WTC11 (cell line): ENCODE measurements at places on chromosomes 2 and 18. TPM values are rescaled to one million over a fixed set of nuclear protein-coding genes. Genes with fewer than 3 reads are reported as not detected.
A peak's percentile ranks its signal among the peaks of the same experiment; 100 is the strongest.

DNA sequence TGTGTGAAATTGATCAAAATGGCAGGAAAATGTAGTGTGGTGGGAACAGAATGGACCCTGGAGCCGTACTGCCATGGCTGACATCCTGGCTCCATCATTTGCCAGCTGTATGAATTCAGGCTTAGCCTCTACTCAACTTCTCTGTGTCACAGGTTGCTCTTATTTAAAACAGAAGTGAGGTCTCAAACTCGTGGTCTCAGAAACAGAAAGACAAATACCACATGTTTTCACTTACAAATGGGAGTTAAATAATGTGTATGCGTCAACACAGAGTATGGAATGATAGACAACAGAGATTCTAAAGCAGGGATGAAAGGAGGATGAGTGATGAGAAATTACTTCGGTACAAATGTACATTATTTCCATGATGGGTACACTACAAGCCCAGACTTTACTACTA lies 227.4 kb downstream of the DCC start:
- DNase-seq, result no peak

GRCh38 chr2:11698009-11698922 lies 28.3 kb upstream of the NTSR2 start:
- no peak for DNase-seq

SCYGR3 gene
- total RNA-seq, result not detected in 3 replicates

DNA sequence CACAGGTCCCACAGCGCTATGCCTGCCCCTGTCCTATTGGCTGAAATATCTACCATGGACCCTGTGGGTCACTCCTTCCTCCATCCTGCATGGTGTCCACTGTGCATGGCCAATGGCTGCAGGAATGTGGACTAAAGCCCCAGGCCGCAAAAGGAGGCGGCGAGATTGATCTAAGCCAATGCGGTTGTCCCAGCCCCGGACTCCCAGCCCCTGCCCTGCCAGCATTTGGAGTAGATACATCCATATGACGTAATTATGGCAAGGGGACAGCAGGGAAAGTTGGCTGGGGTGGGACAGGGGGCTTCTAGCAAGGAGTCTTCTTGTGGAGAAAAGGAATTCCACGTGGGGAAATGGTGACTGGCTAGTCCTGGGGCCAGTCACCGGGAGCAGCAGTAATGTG lies 11.4 kb upstream of the ZNF516 start:
- DNase-seq, result no peak

NT5DC4 gene
- total RNA-seq, result not detected in 3 replicates

DNA sequence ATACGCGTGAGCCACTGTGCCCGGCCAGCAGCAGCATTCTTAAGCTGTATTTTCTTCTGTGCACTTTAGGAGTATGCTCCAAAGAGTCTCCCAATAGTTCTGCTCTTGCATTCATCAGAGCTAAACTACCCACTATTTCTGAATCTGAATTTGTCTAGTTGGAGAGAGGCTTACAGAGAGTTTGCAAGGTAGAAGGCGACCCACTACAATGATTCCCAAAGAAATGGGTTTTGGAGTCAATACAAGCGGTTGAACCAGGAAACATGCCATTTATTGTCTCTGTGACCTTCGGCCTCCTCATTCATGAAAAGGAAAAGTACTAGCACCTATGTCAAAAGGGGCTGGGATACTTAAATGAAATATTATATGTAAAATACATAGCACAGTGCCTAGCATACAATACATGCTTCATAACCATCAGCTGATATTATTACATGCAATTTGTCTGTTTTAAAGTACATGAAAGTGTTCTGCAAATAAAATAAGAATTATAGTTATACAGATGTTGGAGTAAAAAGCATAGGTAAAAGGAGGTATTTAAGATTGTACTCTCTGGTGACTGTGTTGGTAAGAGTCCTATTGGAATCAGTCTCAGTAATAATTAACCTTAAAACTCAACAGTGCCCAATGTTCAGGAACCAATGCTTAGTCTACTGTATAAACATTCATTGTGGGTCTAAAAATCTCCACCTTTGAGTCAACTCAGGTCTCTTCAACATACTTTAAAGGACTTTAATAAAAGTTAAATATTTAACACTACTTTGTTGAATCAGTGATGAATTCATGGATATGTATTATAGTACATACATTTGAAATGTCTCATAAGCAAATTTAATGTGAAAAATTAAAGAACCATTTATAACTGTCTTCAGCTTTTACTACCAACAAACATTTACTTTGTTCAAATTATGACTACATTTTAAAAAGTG lies 89.8 kb upstream of the GRB14 start:
- no peak for DNase-seq

- DNase-seq, result no peak
Measured at GRCh38 chr2:230665263-230665691, 47.4 kb upstream of the CAB39 start.

DNA sequence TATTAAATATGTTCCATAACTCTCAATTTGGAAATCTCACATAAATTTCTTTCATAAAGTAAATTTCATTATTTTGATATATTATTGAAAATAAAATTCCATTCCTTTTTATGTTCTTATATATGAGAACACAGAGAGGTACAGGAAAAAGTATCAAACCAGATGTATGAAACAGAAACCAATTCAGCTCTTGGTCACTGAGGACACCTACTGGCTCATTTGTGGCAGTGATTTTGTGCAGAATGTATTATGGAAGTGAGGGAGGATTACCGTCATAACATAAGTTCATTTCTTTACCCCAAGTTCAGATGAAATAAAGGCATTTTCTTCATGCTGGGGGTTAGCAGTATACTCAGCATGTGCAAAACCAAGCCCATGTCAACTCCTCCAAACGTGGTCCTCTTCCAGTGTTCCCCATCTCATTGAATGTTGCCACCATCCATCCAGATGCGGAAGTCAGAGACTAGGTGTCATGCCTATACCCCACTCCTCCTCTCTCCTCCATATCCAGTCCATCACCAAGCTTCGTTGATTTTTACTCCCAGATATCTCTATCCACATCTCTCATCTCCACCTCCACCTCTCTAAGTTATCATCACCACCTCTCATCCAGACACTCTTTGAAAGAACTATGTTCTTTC lies 41.7 kb upstream of the MALL start:
- DNase-seq, result no peak

- no peak for DNase-seq
Measured at GRCh38 chr2:118554616-118555015, 292.8 kb downstream of the EN1 start.

DNA sequence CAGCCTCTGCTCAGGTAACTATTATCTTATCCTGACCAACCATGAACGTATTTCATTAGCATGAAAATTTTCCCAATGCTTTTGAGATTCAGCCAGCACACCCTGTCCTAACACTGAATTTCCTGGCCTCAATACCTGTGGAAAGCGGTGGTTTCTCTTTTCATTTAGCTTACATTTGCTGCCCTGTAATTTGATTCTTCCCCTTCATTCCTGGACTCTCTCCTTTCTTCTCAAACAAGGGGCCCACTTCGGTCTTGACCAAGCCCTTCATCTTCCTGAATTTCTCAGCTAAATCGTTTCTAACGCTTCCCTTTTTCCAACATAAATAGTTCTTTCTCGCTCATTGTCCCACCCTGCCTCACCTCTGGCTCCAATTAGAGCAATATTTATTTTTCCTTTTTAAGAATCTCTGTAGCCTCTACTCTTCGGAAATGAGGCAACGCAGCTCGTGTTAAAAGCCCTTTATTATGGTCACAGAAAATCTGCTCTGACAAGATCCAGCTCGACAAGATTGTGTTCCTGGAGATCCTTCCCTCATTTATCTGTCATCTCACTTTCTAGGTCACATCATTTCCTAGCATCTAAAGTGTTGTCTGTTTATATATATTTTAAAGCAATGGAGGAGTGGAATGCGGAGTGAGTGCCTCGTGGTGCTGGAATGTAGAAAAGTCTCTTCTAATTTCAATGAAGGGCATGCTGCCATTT lies 49.5 kb upstream of the BCL11A start:
- no peak for DNase-seq

CAVIN2 gene
- total RNA-seq, result 0.14 to 0.28 TPM (median 0.27 TPM) in 3 replicates

DNA sequence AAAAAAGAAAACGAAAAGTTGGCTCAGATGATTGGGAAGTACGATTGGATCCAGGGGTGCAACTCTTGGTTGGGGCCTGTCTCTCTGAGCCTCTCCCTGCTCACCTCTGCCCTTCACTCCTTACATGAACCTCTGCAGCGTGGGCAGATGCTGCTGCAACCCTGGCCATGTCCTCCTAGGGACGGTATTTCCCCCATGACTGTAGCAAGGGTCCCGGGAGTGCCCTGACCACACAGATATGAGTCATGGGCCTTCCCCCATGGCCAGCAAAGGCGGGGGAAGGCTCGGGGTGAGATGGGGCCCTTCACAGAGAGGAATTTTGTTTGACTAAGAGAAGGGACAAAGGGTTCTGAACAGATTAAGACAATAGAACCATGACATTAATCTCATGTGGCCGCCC lies 129.0 kb downstream of the NCK2 start:
- no peak for DNase-seq

DNA sequence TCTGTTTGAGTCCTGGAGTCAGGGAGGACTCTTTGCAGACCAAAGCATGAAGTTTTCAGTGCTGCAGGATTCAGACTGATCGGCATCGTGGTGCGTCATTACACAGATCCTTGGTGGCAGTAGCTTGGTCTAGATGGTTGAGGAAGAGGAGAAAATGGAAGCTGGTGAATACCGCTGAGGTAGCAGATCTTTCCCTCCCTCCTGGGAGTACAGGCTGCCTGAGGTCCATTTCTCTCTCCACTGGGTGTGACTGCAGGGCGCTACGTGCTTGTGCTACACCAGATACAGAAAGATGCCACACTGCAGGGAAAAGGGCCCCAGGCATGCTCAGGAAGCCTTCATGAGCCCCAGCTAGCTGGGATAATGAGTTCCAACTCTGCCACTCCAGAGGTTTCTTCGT lies 3.3 kb upstream of the CNDP1 start:
- no peak for DNase-seq

- DNase-seq, result no peak
Measured at GRCh38 chr2:63842149-63843061, 709 bp downstream of the UGP2 start.

EFHD1 gene
- total RNA-seq, result 5.4 to 6.8 TPM (median 6.1 TPM) in 3 replicates

- no peak for DNase-seq
Measured at GRCh38 chr18:11309172-11309571, 159.8 kb upstream of the PIEZO2 start.

IL18R1 gene
- 0.25 to 0.46 TPM in 2 of 3 replicates, not detected in the other for total RNA-seq

DNA sequence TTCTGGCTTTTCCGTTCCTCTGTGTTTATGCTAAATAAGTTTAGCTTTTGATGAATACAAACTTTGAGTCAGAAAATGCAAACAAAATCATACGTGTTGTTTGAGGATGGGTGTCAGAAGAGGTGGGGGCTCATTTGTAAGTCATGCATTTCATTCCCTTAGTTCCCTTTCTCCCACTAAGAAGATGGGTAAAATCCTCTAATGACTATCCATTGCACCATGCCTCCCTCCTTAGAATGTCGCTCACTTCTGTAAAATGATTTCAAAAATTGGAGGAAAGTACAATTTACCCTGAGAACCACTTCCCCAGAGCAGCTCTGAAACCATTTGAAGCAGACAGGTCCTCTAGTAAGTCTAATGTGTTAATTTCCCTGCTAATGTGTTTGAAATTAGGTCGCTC lies 629.6 kb upstream of the VRK2 start:
- DNase-seq, result no peak

GRCh38 chr2:62705859-62706720 lies 577 bp downstream of the EHBP1 start:
- DNase-seq, result peak; percentile 73

- DNase-seq, result no peak
Measured at GRCh38 chr2:153786016-153786415, 85.7 kb upstream of the GALNT13 start.

GRCh38 chr2:47160211-47160610 lies 5.1 kb upstream of the STPG4 start:
- DNase-seq, result no peak

WDR54 gene
- total RNA-seq, result 55.2 to 95.7 TPM (median 89.3 TPM) in 3 replicates

GRCh38 chr2:26691161-26691560 lies 1.4 kb upstream of the KCNK3 start:
- DNase-seq, result no peak

DNA sequence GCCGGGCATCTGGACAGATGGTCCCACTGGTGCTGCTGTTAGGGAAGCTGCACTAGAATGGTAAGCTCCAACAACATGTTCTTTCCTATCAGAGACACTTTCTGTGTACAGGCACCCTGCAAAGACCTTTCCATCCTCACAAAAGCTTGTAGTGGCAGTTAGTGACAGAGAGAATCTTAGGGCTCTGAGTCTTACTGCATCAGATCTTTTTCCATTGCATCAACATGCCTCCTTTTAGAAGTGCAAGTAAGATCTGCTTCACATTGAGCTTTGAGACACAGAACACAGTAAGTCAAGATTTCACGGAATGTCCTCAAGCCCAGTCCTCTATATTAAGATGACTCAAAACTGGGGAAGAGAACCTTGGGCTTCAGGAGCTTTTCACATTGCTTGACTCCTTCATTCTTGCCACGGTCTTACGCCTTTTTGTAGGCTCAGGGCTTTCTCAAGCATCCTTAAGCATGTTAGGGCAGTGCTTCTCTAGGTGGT lies 52.6 kb downstream of the ARL4C start:
- no peak for DNase-seq

GRCh38 chr2:2739231-2739795 lies 408.2 kb upstream of the MYT1L start:
- DNase-seq, result no peak

GRCh38 chr2:118014492-118014824 lies 588 bp upstream of the CCDC93 start:
- no peak for DNase-seq

- DNase-seq, result no peak
Measured at GRCh38 chr2:58702302-58702885, 461.3 kb upstream of the FANCL start.

DNA sequence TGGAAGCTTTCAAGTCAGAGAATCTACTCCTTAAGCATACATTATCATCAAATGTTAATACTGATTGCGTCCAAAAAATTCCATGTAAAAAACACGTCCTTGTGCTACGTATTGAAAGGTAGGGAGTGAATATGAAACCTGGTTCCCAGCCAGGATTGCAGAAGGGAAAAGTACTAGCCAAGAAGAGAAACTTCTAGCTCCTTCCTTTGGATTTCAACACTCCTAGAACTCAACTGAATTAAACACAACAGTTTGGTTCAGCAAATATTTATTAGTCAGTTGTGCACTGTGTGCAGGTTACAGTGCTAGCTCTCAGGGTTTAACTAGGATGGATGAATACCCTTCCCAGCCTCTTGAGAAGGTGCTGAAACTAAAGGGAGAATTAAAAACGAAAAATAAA lies 33.9 kb upstream of the FHL2 start:
- no peak for DNase-seq

DNA sequence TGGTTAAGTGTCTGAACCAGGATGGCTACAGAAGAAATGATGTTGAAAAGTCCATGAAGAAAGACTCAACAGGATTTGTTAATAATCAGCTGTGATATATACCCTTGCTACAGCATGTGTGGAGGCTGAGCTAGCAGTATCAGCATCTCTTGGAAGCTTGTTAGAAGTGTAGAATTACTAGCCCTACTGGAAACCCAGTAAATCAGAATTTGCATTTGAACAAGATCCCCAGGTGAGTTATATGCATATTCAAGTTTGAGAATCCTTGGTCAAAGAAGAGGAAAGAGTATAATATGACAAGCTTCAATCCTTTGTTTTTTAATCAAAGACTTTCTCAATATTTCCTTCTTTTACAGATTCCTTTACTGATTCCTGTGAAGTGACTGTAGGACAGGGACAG lies 109.0 kb upstream of the KCNJ3 start:
- no peak for DNase-seq

REG1B gene
- total RNA-seq, result 2.1 to 3.8 TPM (median 2.3 TPM) in 3 replicates
